ENCODE measurements at places on chromosomes 11 and 22.

DNA sequence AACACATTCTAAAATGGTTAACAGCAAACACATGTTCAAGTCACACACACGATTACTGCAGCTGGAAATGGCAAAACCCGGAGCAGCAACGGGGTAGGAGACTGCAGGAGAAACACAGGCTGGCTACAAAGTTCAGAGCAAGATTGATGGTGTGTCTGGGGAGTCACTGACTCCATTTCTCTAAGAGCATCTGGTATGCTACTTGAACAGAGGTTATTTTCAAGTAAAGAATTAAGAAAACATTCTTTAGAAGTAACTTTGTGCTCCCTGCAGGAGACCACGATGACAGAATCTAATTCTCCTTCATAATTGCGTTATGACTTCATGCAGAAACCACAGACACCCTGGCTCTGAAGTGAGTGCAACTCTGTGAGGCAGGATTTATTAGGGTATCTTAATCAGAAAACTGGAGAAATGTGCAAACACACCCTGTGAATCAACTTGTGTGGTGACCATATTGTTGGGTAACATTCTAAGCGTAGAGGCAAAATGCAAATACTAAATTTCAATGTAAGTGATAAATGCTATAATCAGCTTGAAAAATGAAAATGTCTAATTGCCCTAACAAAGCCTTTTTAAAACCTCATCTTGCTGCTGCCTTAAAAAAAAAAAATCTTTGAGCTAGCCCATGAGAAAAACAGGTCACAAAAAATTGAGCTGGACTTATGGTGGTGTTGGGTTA is 303.0 kb downstream of the CADM1 start:
- no peak for DNase-seq

DNA sequence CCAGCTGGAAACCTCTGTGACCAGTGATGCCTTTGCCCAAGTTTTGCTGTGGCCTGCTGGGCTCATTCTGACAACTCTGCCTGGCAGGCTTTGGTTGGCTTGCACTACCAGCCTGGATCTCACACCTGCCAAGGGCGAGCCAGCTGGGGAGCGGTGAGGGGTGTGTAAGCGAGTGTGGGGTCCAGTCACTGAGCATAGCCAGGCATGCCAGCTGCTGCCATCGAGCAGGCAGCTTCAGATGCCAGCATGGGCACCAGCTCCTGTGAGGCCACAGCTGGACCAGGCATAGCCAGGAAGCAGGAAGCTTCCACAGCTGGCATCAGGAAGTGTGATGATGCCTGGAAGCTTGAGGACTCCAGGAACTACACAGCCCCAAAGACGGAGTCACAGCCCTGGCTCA is 1674.6 kb downstream of the LRRC4C start:
- DNase-seq: no peak

DNA sequence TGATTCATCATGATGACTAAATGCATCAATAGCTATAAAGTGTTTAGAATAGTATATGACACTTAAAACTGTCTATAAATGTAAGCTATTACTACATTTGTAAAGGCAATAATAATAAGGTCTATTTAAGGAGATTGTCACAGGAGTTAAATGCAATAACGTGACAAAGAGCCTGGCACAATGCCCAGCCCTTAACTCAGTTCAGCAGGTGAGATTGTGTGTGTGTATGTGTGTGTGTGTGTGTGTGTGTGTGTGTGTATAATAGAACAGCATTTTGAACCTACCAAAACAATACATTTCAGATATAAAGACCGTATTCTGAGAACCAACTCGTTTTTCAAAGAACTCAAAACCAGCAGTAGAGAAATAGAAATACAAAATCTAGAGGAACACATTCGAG is 177.5 kb downstream of the MYO18B start:
- DNase-seq: peak; percentile 49

GRCh38 chr22:28015676-28016601 is 96.9 kb upstream of the PITPNB start:
- no peak for DNase-seq

DNA sequence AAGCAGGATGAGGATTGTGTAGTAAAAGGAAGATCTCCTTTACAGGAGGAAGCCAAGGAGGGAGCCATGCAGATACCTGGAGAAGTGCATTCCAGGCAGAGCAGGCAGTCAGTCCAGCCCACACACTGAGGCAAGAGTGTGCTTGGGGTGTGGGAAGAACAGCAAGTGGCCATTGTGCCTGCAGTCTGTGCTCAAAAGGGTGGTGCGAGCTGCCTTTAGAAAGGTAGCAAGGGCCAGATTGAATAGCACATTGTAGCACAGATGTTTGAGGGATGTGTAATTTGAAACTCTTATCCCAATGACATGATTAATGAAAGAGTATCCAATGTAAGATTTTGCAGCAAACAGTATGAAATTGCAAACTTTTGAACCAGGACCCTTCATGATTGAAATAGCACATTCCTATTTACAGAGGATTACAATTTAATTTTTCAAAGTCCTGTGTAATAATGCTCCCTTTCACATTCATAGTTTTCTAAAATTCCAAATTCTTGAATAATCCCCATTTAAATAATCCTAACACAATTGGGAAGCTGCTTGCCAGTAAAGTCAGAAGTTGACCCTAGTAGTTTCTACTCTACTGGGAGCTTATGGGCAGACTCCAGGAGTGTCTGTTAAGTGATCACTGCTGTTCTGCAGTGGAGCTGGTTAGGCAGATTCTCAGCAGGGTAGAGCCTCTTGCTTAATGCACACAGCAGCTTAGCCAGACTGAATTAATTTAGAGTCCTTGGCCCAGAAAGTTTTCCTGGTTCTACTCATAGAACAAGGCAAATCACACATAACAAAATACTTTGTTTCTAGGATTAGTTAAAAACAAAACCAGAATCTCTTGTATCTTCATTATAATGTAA is 78.1 kb downstream of the CYB5R2 start:
- no peak for DNase-seq

DNA sequence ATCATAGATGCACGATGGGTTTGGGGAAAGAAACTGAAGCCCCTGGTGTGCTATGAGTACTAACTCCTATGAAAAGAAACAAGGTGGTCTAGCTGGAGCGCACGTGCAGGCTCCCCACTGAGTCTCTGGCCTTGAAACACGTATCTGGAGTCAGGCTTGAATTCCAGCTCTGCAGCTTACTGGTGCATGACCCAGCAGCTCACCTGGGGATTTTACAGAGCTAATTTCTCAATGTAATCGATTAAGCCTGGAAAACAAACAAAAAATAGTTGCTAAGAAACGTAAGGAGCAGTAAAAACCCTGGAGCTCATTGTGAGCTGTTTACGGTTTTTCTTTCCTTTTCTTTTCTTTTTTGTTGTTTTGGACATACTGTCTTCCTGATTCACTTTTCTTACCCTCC is 12.3 kb downstream of the KCNJ1 start:
- no peak for DNase-seq

DNA sequence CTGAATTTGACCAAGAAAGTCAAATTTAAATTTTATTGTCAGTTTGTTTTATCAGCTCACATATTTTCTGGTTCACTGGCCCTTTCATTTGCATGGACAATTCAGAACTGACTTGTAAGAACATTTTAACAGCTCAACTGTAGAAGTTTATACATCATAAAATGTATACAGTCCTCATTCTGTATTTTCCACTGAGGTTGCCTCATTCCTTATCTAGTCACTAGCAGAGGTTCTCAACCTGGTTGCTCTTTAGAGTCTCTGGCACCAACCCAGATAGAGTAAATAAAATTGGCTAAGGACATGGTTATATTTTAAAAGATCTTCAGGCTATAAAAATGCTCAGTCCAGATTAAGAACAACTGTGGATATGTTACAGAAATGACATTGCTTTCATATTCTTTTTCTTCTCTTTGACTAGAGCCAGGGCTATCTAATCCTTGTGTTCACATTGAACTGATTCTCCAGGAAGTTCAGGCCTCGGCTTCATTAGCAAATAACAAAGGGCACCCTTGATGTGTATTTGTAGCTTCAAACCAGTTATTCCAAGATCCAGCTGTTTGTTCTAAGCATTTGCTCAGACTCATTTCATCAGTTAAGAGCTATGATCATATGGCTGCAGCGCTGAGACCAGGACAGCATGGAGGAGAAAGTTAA is 782.5 kb downstream of the ETS1 start:
- no peak for DNase-seq

DNA sequence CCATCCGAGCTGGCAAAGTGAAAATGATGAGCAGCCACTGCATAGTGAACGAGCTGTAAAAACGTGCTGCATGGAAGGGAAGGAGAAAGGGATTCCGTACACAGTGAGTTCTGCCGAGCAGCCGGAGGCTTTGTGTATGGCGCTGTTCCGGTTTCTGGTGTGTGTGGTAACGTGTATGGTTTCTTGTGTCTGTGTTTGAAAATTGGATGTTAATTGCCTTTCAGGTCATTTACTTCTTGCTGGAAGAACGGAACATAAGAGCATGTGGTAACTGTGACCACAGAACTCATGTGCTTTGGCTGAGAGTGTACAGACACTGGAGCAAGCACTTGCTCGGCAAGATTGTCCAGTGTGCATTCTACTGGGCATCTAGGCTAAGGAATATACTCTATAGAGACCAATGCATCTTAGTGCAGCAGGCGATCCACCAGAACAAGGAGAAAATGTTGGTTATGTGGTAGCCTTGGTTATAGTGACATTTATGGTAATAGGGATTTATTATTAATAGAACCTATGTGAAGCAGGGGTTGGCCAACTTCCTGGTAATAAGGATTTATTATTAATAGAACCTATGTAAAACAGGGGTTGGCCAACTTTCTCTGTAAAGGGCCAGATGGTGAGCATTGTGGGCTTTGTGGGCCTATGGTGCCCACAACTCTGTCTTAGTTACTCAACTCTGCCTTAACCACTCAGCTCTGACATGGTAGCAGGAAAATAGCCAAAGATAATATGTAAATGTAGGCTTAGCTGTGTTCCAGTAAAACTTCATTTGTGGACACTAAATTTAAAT is 49.2 kb downstream of the GRAMD1B start:
- no peak for DNase-seq

- DNase-seq: no peak
Observed at GRCh38 chr11:10287140-10287539, 6.9 kb downstream of the SBF2 start.

GRCh38 chr11:46331282-46331984 is 15.8 kb upstream of the DGKZ start:
- no peak for DNase-seq

- DNase-seq: peak; percentile 31
Observed at GRCh38 chr11:113538451-113539412, 63.5 kb upstream of the DRD2 start.

GRCh38 chr11:95363164-95363563 is 132.2 kb upstream of the SESN3 start:
- DNase-seq: no peak

GRCh38 chr11:116823031-116823843 is at the start of gene APOA4:
TSS of gene APOA4 (minus strand) at chr11:116823304. CDS start at chr11:116823191, 113 bp downstream.
- DNase-seq: no peak

- no peak for DNase-seq
Observed at GRCh38 chr11:1772270-1773130, 8.8 kb upstream of the CTSD start.

- no peak for DNase-seq
Observed at GRCh38 chr11:103602840-103603239, 433.6 kb upstream of the DDI1 start.

GRCh38 chr11:105000797-105001196 is 22.2 kb downstream of the CASP5 start:
- DNase-seq: no peak

DNA sequence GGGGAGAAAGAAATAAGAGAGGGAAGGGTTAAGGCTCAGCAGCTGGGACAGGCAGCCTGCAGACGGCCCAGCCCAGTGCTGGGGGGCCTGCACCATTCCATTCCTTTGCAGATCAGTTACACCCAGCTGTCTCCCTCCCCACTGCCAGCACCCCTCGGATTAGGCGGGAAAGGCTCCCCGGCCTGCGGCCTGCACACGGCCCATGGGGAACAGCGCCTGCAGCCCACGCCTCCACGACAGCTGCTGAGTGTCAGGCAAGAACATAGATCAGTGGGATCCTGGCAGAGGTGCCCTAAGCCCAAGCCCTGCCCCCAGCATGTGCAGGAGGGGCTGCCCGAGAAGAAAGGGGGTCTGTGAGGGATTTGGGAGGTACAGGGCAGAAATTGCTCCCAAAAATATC is 65.8 kb upstream of the MYOD1 start:
- no peak for DNase-seq

- DNase-seq: no peak
Observed at GRCh38 chr22:26671317-26672059, 14.1 kb downstream of the MIAT start.

DNA sequence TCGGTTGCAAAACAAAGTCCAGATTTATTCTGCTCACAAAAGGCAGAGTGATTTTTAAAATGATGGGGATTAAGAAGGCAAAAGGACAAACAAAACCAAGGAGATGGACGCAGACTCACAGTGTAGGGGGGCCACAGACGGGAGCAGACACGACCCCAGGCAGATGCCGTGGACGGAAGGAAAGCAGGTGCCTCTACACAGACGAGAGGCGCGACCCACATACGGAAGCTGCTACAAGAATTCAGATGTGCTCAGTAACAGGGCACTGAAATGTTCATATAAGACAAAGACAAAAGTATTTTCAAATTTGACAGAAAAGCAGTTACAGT is 148.9 kb downstream of the BRD1 start:
- no peak for DNase-seq

DNA sequence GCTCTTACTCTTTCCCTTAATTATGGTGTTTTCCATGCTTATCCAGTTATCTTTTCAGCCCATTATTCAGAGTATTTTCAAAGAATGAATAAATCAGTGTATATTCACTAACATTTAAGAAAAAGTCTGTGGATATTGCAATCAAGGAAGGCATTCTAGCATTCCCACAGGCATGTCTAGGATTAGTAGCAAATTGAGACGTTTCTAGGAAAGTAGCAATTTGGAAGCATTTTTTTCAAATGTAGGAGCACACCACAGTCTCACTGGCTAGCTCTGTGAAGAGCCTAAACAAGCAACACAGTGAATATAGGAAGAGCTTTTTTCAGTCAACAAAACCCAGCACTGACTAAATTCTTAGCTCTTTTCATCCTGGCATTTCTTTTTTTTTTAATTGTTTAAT is 65.4 kb downstream of the CCDC34 start:
- no peak for DNase-seq

GRCh38 chr11:118295815-118296454 is 8.6 kb upstream of the CD3E start:
- DNase-seq: no peak

DNA sequence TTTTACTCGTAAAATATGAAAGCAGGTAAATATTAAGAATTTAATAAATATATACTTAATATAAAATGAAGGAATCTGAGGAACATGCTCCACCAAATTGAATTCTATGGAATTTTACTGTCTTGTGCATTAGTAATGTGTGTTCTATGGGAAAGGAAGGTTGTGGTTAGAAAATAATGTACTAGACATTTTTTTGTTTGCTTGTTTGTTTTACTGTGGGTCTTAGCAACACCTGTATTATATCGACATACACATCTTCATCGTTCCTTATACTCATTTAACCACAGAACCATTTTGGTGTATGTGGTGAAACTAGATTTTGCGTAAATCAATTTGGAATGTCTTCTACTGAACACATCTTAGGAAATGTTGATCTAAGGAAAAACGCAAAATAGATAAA is 114.1 kb upstream of the MTMR2 start:
- no peak for DNase-seq
